ENCODE measurements at places on chromosomes 4 and X.

GRCh38 chr4:13527192-13527980 lies 16.9 kb downstream of the NKX3-2 start:
- DNase-seq, result no peak

DNA sequence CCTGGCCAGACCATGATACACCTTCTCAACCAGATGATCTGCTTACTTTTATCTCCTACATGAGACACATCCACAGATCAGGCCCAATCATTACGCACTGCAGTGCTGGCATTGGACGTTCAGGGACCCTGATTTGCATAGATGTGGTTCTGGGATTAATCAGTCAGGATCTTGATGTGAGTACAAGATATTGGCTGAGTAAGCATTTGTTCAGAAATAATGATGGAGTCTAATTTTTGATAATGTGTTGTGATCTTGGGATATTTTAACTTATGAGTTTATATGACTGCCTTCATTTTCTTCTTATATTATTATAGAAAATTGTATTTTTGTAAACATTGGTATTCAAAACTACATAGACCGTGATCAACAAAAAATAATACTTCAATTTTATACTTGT lies 39.4 kb downstream of the SLC10A6 start:
- DNase-seq, result no peak

- DNase-seq, result no peak
Measured at GRCh38 chr4:119510395-119511149, 118.0 kb downstream of the PDE5A start.

- no peak for DNase-seq
Measured at GRCh38 chr4:182190306-182190705, 52.9 kb upstream of the TENM3 start.

- no peak for DNase-seq
Measured at GRCh38 chr4:1208970-1209704, 36.8 kb upstream of the SPON2 start.

DNA sequence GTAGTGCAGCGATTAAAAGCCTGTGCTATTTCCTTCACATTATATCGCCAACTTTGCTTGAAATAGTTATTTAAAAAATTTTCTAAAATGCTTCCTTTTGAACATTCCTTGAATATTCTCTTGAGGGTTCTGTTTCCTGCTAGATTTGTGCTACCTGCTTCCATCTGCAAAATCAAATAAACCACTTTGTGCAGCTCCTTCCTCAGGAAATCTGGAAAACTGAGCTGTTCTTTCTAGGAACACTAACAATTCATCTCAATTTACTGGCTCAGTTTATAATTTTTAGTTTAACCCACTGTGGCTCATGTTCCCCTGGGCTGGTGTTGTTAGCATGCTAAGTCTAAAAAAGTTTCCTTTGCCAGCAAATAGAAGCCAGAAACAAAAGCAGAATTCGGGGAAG lies 88.1 kb upstream of the LCORL start:
- no peak for DNase-seq

- no peak for DNase-seq
Measured at GRCh38 chr4:3746701-3747580, 19.2 kb upstream of the ADRA2C start.

DNA sequence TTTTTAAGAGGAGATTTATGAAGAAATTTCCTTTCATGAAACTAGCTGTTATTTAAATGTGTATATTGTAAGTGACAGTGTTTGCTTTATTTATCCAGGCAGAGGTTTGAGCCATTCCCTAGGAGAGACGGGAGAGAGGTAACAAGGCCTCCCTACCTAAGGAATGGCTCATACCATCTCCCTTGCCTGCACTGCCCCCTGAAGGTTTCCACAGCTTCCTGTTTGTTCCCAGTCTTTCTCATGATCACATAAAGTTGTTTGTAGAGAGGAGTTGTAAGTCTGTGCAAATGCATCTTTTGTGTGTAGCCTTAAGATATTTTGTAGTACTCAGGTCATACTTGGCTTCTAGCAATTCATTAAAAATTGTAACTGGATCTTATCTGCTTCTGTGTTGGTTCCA lies 1504.5 kb upstream of the PCDH10 start:
- DNase-seq, result no peak

DNA sequence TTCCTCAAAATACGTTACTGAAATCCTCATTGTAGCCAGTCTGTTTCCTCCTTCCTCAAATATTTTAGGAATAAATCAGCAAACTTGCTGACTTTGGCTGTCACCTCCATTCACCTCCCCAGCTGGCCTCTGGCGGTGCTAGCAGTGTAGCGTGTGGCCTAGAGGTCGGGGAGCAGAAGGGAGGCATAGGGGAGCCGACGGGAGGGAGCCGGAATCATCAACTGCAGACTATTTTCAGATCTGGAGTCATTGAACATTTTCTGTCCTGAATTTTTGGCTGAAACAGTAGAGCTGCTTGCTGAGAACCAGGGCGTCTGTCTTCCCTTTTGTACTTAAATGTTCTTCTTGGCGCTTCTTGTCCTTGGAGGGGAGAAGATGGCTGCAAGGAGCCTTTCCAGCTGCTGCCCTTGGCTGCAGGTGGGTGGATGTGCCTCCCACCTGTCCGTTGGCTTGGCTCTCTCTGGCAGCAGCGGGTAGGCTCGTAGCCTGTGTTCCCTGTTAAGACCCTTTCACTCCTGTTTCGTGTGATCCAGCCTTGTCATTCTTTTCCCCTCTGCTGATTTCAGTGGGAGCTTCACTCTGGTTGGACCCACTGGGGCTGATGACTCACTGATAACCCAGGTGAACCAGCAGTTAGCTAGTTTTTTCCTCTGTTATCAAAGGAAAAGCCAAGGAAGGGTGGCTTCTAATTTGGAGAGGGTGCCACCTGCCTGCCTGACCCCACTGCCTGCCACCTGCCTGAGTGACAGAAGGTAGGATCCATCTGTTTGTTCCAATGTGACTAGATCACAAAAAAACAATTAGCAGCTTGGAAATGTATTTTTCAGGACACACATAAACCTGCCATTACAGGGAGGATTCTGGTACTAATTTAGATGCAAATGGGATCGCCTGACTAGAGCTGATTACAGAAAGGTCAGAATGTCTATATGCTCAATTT lies 135.9 kb downstream of the GATB start:
- no peak for DNase-seq

- no peak for DNase-seq
Measured at GRCh38 chr4:103948244-103949018, 228.6 kb upstream of the TACR3 start.

DNA sequence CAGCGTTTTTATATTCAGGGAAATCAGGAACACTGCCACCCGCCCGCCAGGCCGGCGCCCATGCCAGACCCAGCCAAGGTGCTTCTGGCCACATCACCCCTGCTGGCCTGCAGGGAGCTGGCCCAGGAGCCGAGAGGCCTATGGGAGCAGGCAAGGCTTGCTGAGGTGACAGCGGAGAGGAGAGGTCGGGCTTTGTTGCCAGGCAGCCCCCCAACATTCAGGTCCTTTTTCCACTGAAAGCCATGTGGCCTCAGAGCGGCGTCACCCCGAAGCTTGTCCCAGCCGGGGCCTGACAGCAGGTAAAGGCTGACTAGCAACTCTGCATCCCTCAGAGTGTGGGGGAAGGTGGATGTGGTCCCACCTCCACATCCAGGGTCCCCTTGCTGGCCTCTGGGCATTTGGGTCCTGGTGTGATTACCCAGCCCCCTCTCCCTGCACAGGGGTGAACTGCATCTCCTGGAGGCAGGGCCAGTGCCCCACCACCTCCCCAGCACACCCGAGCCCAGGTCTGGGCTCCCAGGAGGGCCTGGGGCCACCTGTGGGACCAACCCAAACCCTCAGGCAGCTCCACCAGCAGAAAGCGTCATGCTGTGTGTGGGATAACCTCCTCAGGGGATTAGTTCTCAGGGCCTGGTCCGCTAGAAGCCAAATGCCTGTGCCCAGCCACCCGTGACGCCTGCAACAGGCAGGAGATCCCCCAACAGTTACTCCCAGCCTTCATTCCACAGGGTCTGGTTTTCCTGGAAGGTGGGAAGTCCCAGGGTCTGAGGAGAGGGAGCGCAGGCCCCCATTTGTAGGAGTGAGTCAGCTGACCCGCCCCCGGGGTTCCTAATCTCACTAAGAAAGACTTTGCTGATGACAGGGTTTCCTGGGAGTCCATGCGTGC lies at the start of gene PDE6B:
Gene PDE6B, plus strand, starts transcription at position 869 of the 886 bp plus-strand sequence. CDS start 54 bp downstream, outside the sequence.
- DNase-seq, result no peak

DNA sequence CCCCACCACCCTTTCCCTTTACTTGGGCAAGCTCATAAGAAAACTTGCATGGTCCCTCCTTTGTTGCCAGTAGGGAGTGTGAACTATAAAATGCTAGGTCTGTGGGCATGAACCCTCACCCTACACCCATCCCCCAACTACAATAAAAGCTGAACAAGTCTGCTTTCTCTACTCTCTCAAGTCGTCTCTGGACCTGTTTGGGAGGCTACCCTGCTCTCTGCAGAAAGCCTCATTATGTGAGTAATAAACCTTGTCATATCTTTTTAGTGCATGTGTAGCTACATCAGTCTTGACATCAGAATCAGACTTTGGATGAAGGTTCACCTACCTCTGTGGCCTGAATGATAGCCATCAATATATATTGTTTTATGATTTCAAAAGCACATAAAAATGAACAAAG lies 155.4 kb upstream of the FAM241A start:
- no peak for DNase-seq

GRCh38 chr4:110850461-110851442 lies 227.9 kb upstream of the PITX2 start:
- no peak for DNase-seq

- no peak for DNase-seq
Measured at GRCh38 chr4:158857951-158858350, 89.1 kb downstream of the FNIP2 start.

DNA sequence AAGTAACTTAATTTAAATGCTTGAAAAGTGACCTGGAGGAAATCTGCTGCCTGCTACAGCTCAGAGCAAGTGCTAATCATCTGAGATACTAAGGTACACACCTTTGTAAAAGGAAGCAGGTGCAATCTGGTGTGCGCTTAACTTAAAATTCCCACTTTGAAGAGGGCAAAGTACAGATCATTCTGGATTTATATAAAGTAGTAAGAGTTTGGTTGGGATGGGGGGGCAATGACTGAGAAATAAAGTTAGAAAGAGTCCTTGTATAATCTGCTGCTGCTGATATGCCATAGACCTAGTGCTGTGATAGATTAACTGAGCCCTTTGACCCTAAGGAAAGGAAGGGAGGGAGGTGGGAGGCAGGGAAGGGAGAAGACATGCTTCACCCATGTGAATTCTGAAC lies 141.0 kb downstream of the MTNR1A start:
- no peak for DNase-seq

DNA sequence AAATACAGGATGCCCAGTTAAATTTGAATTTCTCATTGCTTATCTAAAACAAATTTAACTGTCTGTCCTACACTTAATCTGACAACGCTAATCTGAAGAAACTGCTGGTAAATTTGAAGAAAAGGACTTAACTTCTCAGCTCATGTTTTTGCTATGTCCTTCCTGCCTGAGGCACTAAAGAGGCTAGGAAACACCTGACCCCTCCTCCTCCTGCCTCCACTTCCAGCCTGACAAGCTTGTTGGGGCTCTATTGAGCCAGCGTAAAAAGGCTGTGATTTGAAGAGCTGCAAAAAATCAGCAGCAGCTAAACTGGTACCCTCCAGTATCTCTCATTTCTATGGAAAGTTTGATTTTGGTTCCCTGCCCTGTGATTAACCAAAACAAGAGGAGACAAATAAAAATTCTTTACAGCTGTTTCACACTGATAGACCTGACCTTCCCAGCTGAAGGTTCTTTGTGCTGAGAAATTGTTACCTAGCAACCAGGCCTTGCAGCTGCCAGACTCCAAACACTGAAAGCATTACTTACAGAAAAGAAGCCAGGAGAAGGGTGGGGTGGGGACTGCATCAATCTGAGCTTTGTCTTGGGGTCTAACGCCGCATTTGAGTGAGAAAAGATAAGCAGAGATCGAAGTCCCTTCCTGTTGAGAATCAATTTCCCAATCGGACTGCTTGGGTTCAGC lies 35.0 kb downstream of the DCX start:
- no peak for DNase-seq

GRCh38 chr4:38672397-38673129 lies 8.6 kb downstream of the KLF3 start:
- DNase-seq, result no peak

GRCh38 chr4:75683482-75684155 lies 10.4 kb upstream of the G3BP2 start:
- DNase-seq, result no peak

GRCh38 chr4:142813388-142813787 lies 32.7 kb downstream of the INPP4B start:
- no peak for DNase-seq

DNA sequence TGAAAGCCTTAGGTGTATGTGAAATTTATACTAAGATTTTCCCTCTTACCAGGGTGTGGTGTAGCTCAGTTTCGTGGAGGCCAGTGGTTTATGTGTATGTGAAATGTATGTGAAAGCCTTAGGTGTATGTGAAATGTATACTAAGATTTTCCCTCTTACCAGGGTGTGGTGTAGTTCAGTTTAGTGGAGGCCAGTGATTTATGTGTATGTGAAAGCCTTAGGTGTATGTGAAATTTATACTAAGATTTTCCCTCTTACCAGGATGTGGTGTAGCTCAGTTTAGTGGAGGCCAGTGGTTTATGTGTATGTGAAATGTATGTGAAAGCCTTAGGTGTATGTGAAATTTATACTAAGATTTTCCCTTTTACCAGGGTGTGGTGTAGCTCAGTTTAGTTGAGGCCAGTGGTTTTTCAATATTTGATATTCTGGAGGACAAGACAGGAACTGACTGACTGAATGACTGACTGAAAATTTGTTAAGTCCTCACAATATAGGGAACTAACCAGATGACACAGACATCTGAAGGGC lies 143.7 kb downstream of the NEXMIF start:
- DNase-seq, result no peak

- no peak for DNase-seq
Measured at GRCh38 chr4:7126981-7127380, 59.1 kb upstream of the GRPEL1 start.

- no peak for DNase-seq
Measured at GRCh38 chrX:71239781-71240180, 14.2 kb downstream of the ZMYM3 start.

DNA sequence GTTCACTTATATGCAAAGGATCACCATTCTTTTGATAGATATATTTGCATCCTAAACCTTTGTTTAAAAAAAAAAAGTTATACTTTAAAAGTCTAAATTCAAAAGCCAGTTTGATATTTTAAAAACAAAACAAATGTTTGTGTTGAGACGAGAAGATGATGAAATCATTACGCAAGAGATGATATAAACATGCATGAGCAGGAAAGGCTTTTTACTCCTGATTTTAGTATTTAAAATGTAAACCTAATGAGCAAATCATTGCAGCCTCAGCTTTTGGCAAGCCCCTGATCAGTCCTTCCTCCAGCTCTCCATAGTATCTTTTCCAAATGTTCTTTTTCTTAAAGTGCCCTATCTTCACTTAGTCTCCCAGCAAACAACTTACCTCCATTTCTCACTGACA lies 115.6 kb downstream of the ARAP2 start:
- DNase-seq, result no peak

DNA sequence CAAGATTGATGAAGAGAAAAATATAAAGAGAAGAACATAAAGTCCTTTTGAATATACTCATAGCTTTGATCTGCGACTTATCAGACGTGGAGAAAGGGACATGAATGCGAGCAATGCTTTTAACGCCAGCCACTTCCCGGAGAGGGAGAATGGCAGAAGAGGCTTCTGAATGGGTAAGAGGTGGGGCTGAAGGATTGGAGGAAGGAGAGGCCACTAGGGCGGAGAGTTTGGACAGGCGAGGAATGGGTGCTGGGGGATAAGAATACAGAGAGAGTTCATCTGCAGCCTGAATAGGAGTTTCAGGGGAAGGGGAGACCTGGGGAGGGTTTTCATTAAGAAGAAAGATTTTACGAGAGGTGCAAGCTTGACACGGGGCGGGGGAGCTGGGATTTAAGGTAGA lies 2534.9 kb downstream of the PCDH7 start:
- no peak for DNase-seq

GRCh38 chr4:42262701-42263490 lies 110.4 kb upstream of the BEND4 start:
- no peak for DNase-seq
